ENCODE measurements at places on chromosomes 4 and X. TPM values are rescaled to one million over a fixed set of nuclear protein-coding genes. Genes with fewer than 3 reads are reported as not detected.

GRCh38 chr4:182451441-182451840 is 208.2 kb downstream of the TENM3 start:
- H3K27ac ChIP-seq, result no peak overlapping the region
- peaks cover 34% of the 10 kb centered on the region for H3K27me3 ChIP-seq
- peaks cover 4% of the 10 kb centered on the region for H3K4me1 ChIP-seq
- H3K36me3 ChIP-seq, result no peaks in the 10 kb centered on the region
- H3K4me3 ChIP-seq, result no peak overlapping the region

The FGG gene
- total RNA-seq, result 0.20 TPM

DNA sequence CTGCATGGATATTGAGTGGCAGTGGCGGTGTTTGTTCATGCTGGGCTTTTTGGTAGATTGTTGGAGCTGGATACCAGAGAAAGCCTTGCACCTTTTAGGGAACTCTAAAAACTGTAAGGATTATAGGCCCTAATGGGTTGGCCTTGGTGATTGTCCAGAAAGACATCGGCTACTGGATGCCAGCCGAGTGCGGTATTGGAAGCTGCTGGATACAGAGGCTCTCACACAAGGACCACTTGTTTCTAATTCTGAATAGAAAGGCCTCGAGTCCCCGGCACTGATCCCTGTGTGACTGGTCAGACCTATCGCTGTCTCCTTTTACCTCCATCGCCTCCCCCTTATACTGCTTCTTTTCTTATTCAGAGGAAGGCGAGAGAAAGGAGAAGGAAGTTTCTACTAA is 27.3 kb upstream of the SCOC start:
- no peak overlapping the region for H3K4me3 ChIP-seq
- H3K4me1 ChIP-seq, result peaks cover 34% of the 10 kb centered on the region
- H3K36me3 ChIP-seq, result no peaks in the 10 kb centered on the region
- no peaks in the 10 kb centered on the region for H3K27me3 ChIP-seq

The NEXMIF gene
- 1.9 TPM for total RNA-seq

The STBD1 gene
- 1.7 TPM for total RNA-seq

GRCh38 chrX:121831601-121832000 is 784.2 kb downstream of the GLUD2 start:
- no peaks in the 10 kb centered on the region for H3K36me3 ChIP-seq
- no peaks in the 10 kb centered on the region for H3K27me3 ChIP-seq
- no peak overlapping the region for H3K4me3 ChIP-seq
- no peak for DNase-seq
- H3K4me1 ChIP-seq, result no peaks in the 10 kb centered on the region

- H3K4me3 ChIP-seq, result no peak overlapping the region
- H3K27me3 ChIP-seq, result no peaks in the 10 kb centered on the region
- H3K4me1 ChIP-seq, result no peaks in the 10 kb centered on the region
- no peak for DNase-seq
Measured at GRCh38 chrX:46257451-46257879, 287.8 kb downstream of the ZNF674 start.

Data from pancreas (tissue), 10 donors.